ENCODE measurements at places on chromosomes 11 and 22.

GRCh38 chr11:132463295-132464002, 1068.9 kb downstream of the OPCML start:
- DNase-seq = no peak

DNA sequence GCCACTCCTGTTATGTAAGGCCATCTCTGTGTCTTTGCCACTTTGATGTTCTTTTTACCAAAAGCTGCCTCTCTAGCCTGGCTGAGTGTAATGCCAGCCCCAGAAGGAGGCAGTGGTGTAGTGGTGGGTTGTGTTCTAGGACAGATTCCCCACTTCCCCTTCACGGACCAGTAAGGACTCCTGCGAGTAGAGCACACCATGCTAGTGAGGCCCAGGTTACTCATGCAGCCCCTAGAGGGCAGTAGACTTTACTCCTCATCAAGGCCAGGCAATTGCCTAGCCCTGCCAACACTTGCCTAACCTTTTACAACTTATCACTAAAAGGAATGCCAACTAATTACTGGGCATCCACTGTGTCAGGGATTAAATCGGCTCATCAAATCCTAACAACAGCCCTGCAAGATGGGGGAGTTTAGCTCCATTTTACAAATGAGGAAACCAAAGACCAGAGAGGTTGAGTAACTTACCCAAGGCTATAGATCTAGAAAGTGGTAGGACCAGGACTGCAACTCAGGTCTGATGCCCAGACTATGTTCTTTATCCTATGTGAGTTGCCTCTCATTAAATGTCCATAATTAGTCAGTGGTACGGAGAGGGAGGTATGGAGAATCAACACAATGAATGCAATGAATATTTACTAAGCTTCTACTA, 75.3 kb downstream of the APIP start:
- DNase-seq = no peak

DNA sequence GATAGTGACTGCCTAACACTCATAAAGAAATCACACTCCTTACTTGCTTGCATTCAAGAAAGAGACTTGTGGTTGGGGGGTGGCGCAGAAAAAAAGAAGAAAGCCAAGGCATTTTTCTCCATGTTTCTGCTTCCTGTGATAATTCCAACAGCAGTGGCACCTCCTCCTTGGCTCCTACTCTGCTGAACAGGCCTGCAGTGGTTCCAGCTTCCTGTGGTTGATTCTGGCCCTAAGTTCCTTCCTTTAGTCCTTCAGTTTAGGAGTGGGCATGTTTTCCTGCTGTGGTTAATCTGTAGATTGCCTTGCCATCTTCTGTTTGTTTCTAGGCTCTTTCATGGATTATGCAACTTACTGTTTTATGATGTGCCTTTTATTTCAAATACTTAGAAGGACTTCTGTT, 940.4 kb downstream of the DLG2 start:
- no peak for DNase-seq

DNA sequence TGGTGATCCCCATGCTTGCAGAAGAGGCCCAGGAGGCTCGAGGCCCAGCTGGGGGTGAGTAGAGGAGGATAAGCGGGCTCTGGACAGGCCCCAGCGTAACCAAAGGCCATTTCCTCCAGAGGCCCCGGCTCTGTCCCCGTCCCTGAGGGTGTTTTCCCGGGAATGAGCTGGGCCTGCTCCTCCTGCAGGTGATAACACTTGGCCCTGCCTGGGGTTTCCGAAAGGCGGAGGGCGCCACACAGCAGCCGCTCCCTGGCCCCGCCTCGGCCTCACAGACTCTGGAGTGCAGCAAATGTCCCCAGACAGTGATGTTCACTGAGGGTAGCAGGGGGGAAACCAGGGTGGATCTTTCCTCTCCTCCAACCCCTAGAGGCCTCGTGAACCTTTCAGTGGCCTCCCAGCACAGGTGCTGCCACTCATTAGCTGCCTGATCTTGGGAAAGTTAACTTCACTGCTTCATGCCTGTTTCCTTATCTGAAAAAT, 10.5 kb upstream of the MGAT3 start:
- DNase-seq = no peak

DNA sequence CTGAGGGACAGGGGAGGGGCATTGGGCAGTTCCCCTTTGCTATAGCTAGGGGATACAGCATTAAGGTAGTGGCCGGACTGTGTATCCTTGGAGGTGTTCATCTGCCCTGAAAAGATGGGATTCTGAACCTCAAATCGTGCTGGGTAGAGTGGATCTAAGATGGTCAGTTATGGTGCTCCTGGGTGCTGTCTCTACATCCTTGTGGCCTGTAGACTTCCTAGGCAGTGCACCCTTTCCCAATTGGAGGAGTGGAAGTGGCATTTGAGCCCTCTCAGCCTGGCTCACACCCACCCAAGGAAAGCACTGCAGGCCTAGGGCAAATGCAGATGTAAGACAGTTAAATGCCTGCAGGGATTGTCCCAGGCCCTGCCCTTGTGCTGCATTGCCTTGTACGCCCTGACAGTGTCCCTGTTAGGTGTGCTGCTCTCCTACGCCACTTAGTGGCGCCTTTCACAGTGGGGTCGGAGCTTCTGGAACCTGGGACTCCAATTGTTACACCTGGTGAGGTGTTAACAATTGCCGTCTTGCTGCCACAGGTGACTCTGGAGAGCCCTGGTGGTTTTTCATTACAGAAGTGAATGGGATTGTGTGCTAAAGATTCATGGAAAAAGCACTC, 35.0 kb downstream of the PPFIBP2 start:
- no peak for DNase-seq

GRCh38 chr11:35304386-35304775, 115.0 kb downstream of the SLC1A2 start:
- no peak for DNase-seq

DNA sequence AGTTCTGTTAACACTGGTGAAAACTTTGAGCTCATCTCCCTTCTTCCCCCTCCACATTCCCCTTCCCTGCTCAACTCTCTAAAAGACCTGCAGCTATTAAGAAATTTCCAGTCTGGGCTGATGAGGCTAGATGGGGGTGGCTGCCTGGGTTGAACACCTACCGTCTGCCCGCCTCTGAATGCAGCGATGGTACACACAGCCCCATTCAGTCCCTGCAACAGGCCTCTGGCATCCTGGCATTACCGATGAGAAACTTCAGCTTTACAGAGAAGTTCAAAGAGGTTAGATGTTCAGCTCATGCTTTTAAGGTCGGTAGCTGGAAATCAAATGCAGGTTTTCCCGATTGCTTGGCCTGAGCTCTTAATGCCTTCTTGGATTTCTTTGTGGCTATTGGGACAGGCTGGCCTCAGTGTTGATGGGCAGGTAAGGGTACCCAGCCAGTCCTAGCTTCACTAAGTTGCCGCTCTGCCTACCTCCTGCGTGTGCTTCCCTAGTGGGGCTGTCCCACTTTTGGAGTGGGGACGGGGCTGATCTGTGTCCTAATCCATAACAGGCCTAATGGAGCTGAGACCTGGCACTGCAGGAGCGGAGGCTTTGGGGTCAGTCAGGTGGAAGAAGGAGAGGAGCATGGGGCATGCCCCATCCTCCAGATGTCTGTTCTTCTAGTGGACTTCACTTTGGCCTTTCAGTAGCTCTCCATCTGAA, 49.1 kb downstream of the ZBTB16 start:
- DNase-seq = no peak

- DNase-seq = no peak
Observed at GRCh38 chr22:38871360-38872171, 450 bp downstream of the CBX6 start.

GRCh38 chr22:32958001-32958400, 100.2 kb downstream of the SYN3 start:
- DNase-seq = no peak

DNA sequence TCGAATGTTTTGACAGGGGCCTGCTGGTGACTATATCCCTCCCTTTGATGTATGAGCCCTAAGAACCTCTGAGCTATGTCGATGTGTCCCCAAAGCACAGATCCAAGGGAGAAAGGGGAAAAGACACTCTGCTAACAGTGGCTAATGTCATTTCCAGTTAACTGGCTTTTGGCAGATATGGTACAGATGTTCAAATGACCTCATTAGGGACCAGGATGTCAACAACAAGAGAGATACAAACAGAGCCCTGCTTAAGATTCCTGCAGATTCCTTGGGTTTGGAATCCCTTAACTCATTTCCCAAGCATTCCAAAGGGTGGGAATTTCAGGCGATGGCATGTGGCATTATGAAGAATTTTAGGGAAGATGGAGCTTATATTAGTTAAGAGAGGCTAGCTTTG, 517.3 kb downstream of the SOX6 start:
- DNase-seq = no peak

DNA sequence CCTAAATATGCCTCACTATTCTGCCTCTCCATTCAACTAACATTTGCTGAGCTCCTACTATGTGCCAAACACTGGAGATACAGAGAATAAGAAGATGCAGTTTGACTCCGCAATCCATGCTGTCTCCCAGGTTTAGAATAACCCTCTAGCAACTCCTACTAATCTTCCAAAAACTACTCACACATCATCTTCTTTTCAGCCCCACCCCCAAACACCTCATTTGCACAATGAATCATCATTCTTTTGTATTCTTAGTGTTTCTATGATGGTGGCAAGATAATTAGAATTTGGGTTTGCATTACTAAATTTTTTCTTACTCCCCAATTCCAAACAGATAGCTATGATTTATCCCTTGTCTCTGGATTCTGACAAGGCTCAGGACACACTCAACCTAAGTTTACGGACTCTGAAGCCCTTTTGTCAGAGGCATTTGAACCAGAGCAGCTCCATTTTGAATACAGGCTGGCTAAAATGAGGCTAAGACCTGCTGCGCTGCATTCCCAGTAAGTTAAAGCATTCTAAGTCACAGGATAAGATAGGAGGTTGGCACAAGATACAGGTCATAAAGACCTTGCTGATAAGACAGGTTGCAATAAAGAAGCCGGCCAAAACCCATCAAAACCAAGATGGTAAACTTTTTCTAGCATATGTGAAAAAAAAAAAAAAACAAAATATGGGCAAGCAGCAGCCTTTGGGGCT, 1038.9 kb downstream of the DLG2 start:
- DNase-seq = no peak

DNA sequence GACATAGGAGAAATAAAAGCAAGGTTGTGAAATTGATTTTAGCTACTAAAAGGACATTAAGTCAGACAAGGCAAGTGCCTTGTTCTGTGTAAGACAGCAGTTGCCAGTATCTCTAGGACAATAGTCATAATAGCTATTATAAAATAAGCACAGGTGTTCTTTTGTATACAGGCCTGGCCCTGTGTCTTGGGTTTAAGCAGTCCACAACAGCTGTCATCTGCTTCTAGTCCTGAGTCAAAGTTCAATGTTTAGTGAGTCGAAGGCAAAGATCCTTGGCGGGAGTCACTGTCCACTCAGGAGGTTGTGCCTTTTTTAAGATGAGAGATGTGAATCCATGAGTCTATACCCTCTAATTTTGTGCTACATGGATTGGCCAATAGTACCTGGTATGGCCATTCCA, 79.5 kb downstream of the SC5D start:
- DNase-seq = no peak

GRCh38 chr22:49100773-49101172, 726.9 kb downstream of the BRD1 start:
- DNase-seq = no peak

- DNase-seq = no peak
Observed at GRCh38 chr11:36392196-36392595, 96.1 kb downstream of the PRR5L start.

GRCh38 chr11:35619116-35619854, 1.0 kb downstream of the FJX1 start:
- DNase-seq = no peak

DNA sequence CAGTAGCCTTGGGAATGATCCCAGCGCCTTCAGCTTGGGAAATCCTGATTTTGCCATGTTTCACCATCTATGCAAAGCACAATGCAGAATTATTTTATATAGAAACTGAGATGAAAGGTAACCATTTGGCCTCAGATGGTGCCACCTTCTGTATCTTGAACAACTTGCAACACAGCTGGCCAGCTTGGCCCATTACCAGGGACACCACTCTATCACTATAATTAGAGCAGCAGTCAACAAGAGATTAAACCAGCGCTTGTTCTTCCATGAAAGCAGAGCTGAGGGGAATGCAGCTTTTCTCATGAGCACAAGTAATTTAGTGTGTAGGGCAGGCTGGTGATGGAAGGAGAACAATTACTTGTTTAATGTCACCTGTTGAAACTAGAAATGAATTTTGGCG, 6.7 kb upstream of the ZDHHC13 start:
- no peak for DNase-seq

DNA sequence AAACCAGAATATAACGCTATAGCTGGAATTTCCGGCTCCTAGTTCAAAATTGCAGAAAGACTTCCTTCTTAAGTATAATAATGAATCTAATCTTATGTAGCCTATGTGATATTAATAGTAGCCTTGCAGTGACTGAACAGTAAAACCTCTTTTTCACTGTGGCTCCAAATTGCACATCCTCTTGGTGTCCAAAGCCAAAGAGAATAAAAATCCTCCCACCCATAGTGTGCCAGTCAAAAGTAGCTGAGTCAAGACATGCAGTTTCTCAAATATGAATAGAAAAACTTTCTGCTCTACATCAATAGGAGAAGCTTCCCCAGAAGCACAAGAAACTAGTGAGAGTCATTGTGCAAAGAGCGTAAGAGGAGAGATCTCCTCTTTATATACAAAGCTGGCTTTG, 76.0 kb upstream of the PICALM start:
- no peak for DNase-seq

GRCh38 chr11:93849751-93850593, 446 bp downstream of the VSTM5 start:
- no peak for DNase-seq

GRCh38 chr22:49554741-49555140, 272.9 kb downstream of the BRD1 start:
- no peak for DNase-seq

DNA sequence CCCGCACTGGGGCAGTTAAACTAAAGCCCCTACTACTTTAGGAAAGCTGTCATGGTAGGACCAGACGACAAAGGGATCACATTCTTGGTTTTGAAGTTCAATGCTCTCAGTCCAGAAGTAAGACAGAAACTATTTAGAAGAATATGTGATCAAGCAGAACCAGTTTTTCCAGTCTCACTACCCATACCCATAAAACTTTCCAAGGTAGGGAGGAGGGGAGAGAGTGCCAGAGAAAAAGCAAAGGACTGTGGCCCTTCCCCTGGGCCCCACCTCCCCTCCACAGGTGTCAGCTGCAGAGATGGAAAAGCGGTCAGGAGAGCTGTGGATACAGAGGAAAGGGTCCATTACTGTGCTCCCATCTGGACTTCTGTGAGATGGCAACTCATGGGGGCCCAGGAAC, 587.1 kb downstream of the SOX6 start:
- DNase-seq = no peak

- no peak for DNase-seq
Observed at GRCh38 chr22:27084130-27084529, 426.7 kb downstream of the MIAT start.

DNA sequence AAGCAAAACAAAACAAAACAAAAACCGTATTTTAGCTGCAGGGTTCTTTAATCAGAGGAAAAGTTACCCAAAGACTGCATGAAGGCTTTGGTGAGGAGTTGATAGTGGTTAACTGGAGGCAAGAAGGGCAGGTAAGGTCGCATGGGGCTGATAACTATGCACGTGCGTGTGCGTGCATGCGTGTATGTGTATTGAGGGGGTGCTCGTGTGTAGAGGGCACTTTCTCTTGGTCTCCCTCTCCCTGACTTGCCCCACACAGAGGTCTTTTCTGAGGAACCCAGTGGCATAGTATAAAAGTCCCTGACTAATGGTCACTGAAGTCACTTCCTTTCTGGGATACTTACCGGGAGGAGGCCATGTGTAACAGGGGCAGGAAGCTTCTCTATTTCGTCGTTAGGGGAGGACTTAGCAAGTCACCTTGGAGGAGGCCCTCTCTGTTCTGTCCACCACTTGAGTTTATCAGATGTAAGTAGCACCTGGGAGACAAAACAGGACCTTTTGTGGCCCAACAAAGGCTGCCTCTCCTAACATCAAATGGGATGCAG, 20.1 kb upstream of the FCHSD2 start:
- DNase-seq = no peak

Measured in substantia nigra (tissue), 51 donors.